ENCODE measurements at places on chromosomes 6 and 20.
A peak's percentile ranks its signal among the peaks of the same experiment; 100 is the strongest.

DNA sequence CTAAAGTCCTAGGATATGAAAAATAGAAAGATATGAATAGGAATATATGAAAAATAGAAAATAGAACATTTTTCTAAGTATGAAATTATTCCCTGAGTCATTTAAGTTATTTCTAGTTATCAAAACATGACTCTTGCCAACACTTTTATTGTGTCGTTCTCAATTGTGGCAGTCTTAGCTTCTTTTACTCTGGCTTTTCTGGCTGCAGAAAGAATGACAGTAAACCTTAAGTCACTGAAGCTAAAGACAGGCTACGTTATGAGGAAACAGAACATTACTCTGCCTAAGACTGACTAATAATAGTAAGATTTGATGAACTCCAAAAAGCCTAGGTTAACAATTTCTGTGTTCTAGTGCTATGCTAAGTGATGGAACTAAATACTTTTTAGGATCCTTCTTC lies 74.6 kb downstream of the AIG1 start:
- no peak for DNase-seq

DNA sequence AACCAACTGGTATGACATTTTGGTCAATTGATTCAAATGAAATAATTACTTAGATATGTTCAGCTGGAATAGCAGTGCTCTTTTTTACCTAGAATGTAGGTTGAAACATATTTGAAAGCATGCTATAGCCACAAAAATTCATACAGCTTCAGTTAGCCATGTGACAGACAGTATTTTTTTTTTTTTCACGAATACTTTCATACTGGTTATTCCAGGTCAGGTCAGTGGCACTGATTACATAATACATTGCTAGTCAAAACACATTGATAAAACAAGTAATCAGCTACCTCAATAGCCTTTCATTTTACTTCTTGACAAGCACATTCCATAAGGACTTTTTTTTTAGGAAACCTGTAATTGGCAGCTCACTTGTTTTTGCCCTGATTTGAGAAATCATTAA lies 222.6 kb downstream of the EYA4 start:
- no peak for DNase-seq

- no peak for DNase-seq
These were observed 41.5 kb upstream of the GFOD1 start for GRCh38 chr6:13528777-13529343.

- DNase-seq, result peak; percentile 43
These were observed 50.4 kb downstream of the MTHFD1L start for GRCh38 chr6:150915880-150916265.

- no peak for DNase-seq
These were observed 144.1 kb upstream of the RUNX2 start for GRCh38 chr6:45184040-45184439.

DNA sequence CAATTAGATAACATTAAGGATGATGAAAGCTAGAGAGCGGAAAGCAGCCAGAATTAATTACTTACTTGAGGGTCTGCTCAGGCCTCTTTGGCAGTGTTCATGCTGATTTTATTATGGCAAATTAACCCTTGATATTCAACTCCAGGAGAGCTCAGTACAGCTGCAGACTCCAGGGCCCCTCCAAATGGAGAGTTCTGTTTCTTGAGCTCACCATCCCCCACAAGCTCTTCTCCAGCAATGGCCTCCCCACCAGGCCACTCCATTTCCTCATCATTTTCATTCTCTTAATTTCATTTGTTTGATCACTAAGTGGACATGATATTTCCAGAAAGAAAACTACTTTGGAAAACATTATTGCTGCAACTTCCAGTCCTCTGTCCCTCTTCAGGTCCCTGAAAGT lies 513.3 kb upstream of the NOX3 start:
- no peak for DNase-seq

- no peak for DNase-seq
These were observed 77.4 kb downstream of the PRDM1 start for GRCh38 chr6:106163446-106163965.

- DNase-seq, result no peak
These were observed 33.8 kb upstream of the SLC22A23 start for GRCh38 chr6:3490625-3490980.
